Camera-type eye (tissue), 1 donor: ENCODE measurements at places on chromosomes 5 and 9. TPM values are rescaled to one million over a fixed set of nuclear protein-coding genes. Genes with fewer than 3 reads are reported as not detected.

PROB1 gene
- total RNA-seq, result 2.9 TPM

PRELID2 gene
- 55.0 TPM for total RNA-seq

TERT gene
- total RNA-seq, result 1.8 TPM

CNTNAP3 gene
- 34.9 TPM for total RNA-seq

CYSRT1 gene
- total RNA-seq, result 0.60 TPM

GARIN3 gene
- total RNA-seq, result not detected
